ENCODE measurements at places on chromosomes 11 and 22.

- no peak for DNase-seq
These were observed 39.0 kb downstream of the CTNND1 start for GRCh38 chr11:57800444-57801182.

- no peak for DNase-seq
These were observed 3.7 kb downstream of the PHRF1 start for GRCh38 chr11:579830-580601.

- DNase-seq: no peak
These were observed 282.4 kb downstream of the TMEM135 start for GRCh38 chr11:87320123-87320522.

- DNase-seq: no peak
These were observed 2.8 kb upstream of the CCND1 start for GRCh38 chr11:69637941-69638871.

DNA sequence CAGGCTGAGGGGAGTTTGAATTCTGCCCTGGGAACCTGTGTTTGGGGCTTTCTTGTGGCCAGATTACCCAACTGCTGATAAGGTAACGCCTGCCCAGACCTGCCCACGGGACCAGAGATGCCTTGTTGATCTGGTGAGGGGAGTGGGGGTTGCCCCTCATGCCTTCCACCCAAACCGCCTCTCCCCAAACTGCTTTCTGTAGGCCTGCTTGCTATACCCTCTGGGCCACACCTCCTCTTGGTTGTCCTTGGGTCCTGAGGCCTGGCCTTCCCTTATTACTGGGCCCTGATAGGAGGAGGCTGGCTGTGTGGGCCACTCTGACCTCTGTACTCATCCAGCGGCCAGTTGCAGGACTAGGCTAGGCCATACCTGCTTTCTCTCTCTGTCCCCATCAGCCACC lies 3.4 kb downstream of the P2RY2 start:
- DNase-seq: no peak

DNA sequence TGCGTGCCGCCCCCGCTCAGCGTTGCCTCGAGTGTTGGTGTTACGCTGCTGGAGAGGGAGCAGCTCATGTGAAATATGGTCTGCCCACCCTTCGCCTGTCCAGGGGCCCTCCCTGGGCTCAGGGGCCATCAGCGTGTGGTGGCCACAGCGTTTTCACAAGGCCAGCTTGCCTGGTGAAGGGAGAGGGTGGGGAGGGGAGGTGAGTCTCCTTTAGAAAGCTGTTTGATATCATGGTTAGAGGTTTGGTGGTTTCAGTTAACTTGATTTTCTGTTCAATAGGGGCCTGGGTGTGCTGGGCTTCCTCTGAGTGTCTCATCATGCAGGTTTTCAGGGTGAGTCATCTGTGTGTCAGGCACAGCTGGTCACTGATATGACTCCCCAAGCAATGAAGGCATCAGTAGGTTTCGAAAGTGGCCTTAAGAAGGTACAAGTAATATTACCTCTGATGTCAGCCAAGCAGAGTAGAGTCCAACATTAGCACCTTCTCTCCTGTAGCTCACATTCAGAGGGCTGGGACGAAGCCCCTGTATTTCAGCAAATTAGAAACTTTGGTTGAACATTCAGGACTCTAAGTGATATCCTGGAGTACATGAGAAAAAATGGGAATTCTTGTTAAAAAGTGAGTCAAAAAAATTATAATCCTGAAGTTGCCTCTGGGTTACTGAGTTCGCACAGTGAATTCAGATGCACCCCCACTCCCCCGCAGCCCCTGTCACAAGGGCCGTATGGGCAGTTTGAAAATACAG lies 172.5 kb downstream of the TBC1D22A start:
- no peak for DNase-seq

DNA sequence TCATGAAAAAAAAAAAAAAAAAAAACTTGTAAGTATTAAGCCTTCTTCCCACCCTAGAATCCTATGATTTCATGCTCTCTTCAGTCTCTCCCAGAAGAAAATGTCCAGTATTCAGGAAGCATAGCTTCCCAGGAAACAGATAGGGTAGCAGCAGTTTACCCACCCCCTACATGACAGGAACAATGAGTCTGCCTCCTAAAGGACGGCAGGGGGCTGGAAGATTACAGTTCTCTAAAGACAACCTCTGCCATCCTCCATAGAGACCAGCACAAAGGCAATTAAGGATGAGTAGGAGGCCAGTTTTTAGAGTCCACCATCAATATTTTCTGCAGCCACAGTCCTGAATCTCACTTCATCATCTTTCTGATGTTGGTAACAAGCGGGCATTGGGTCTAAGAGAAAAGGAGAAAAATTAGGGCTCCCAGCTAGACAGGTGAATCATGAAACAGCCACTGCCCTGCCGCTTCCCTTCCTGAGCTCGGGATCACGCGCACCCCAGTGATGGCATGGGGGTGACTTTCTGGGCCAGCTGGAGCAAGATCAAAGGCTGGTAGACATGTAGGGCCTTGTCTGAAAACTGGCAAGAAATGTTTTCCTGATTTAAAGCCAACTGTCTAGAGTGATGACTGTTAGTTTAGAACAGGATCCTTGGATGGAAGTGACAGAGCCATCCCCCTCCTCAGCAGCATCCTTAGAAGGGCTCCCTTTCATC lies 322.8 kb downstream of the LARGE1 start:
- no peak for DNase-seq

DNA sequence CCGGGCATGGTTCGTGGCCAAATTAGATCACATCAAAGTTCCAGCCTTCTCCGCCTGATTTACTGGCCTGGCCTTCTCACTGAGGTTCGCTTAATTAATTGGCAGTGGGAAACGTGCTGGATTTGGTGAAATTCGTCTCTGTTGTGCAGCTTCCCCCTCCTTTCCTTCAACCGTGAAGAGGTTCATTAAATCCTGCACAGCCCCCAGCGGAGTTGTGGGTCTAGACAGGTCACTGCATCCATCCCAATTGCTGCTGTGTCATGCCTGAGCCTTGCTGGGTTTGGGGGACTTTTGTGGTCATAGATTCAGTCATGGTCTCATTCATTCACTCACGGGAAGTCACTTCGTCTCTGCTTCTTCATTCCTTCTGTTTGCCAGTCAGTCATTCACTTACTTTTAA lies 90.0 kb downstream of the INSC start:
- no peak for DNase-seq

DNA sequence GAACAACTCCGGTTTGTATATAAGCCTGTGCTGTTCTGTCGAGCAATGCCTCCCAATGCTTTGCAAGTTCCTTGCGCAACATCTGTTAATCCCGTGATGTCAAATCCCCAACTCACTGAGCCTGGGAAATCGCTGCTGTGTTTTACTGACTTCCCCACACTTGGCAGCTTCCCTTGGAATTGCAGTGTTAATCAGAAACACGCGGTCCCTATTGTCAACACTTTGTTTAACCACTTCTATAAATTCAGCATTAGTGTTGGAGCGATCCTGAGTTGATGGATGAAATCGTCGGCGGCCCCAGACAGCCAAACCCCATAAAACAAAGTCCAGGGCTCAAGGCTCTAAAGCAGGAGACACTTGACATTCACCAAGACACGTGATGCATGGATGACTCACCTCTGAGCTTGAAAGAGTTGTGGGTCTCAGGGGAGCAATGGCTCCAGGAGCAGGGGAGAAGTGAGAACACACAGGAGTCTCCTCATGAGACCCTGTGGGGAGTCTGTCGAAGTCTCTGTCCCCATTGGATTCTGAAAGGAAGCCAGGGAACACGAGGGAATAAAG lies 555.3 kb downstream of the MIAT start:
- no peak for DNase-seq

Measured in stimulated activated CD8-positive, alpha-beta memory T cell treated with anti-CD3 and anti-CD28 coated beads, Interleukin-15, amount 100 ng/mL, for 4 hours (primary cell).